ENCODE measurements at places on chromosomes 7 and 10.

DNA sequence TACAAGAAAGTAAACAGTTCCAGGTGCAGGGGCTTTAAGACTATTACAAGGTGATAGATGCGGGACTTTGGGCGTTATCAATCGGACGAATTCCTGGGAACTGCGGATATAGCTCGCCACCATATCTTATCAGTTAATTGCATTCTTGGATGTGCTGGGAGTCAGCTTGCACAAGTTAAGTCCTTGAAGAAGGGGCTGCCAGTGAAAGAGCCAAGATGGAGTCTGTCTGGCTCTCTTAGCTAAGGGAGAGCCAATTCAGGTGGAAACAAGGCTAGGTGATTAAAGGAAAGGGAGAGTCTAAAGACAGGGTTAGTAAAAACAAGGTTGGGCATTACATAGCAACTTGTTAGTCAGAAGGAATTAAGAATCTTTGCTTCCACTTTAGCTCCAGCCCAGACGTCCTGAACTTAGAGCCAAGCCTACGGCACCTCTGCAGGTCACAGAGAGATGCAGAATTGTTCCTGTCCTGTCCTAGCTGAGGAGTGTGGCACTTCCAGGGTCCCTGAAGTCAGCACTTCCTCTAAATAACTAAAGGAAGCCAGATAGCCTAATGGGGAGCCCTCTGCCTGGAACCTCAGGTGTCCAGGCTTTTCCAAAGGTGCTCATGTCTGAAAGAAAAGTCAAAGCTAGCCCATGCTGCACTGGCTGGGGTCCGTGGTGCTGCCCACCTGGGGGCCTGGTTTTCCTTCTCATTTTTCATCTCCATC is 17.3 kb downstream of the ZC3HAV1 start:
- DNase-seq = no peak

DNA sequence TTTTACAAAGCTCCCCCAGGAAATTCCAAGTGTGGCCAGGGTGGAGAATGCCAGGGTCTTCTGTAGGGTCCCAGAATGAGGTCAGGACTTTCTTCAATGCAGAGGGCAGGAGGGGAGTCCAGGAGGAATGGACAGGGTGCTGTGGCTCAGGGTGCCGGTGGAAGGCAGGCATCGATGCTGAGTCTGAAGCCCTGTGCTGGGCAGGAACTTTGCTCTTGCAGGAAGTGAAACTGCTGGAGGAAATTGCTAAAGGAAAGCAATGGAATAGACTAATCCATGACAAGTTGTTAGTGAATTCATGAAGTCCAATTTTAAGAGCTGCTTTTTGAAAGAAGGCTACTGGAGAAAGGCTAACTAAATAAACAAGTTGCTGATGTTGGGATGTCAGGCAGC is 14.8 kb downstream of the PTPRE start:
- no peak for DNase-seq

GRCh38 chr7:27689591-27690164 is 27.0 kb upstream of the HIBADH start:
- DNase-seq = peak; percentile 46

DNA sequence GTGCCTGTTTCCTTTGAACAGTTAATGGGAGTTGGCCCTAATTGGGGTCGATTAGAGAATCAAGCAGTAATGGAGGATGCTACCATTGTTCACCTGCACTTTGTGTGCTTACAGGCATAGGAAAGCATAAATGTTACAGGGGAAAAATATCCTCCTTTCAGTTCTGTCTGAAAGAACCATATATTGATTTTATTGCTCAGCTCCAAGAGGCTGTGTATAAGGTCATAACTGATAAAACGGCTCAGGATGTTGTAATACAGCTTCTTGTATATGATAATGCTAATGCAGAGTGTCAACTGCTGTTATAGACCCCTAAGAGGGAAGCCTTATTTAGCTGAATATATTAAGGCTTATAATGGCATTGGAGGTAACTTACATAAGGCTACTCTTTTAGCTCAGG is 32.9 kb upstream of the AKR1C2 start:
- DNase-seq = no peak

GRCh38 chr10:132942101-132943057 is at the start of gene CFAP46:
TSS of gene CFAP46 (minus strand) at chr10:132942570. CDS start at chr10:132942484, 86 bp downstream.
- peak; percentile 16 for DNase-seq

DNA sequence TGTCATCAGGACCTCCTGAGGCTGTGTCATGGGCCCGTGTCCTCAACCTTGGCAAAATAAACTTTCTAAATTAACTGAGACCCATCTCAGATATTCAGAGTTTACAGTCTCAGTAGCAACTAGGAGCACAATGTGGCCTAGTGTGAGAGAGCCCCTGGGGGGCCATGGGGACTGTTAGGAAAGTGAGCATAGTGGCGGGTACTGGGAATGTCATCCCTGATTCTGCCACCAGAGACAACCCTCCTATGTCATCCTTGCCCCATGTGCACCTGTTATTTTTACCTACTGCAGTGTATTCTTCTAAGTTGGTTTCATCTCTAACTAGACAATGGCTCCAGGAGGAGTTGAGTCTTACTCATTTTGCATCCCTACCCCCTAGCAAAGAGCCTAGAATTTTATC is 78.6 kb downstream of the CCDC71L start:
- DNase-seq = no peak

DNA sequence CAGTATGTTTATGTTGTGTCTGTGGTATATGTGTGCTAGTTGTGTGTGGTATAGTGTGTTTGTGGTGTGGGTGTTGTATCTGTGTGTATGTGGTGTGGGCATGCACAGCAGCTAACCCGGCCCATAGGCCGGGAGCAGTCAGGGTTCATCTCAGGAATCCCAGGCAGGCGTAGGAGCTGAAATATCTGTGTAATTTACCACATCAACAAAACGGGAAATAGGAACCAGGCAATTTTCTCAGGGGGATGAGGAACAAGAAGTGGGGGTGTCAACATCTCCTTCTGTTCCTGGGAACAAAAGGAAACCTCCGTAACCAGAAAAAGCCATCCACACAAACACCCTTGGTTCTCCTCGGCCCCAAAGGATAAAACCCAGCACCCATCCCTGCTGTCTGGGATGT is 24.5 kb upstream of the ZNF488 start:
- DNase-seq = no peak

- DNase-seq = no peak
These were observed 25.1 kb downstream of the PARD3 start for GRCh38 chr10:34789966-34790506.

DNA sequence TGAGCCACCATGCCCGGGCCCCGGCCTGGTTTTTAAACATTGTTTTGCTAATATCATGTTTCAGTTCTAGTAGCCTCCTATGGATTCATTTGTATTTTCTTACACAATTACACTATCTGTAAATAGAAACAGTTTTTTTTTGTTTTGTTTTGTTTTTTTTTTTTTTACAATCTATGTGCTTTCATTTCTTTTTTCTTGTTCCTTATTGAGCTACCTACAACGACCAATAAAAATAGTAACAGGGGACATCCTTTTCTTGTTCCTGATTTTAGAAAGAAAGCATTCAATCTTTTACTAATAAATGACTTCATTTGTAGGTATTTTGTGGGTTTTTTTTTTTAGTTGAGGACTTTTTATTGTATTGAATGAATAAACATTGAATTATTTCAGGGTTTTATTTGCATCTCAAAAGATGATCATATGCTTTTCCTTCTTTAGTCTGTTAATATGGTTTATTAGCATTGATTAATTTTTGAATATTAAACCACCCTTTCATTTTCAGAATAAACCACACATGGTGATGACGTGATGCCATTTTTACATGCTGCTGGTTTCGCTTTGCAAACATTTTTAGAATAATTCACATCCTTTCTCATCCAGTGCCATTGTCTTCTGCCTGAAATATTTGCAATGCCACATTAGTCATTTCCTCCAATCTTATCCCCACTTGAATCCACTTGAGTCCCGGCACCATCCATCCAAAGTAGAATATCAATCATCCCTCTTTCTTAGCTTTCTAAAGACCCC is 18.1 kb upstream of the AKR1E2 start:
- DNase-seq = peak; percentile 96

DNA sequence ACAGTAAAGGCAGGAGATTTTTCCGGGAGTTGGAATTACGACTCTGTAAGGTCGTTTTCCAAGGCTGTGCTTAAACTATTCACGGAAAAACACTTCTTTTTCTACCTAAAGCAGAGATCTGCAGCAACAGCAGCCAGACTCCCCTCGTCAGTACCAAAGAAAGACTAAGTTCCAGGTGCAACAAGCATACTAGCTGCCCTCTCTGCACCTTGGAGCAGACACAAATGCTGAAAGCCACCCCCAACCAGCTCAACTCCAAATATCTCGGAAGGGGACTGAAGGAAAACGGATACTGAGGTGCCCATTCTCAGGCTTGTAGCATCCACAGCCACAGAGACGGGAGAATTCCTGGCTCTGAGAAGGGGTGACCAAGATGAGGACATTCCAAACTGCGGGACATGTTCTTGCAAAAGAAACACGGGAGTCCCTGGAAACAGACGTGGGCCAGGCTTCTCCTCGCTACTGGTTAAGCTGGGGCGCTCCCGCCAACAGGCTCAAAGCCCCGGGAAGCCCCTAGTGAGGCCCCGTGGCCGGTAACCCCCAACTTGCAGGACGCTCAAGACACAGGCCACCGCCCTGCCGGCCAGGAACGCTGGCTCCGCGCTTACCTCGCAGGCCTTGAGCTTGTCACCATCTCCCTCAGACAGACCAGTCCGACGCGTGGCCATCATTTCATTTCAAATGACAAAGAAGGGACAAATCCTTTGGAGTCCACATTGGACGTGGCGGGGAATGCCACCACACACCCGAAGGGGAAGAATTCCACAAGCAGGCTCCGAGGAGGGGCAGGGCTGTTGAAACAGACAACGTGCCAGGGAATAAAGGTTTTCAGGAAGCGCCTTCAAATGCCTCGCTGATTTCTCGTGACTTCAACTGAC is 2.2 kb downstream of the ARHGAP21 start:
- no peak for DNase-seq

DNA sequence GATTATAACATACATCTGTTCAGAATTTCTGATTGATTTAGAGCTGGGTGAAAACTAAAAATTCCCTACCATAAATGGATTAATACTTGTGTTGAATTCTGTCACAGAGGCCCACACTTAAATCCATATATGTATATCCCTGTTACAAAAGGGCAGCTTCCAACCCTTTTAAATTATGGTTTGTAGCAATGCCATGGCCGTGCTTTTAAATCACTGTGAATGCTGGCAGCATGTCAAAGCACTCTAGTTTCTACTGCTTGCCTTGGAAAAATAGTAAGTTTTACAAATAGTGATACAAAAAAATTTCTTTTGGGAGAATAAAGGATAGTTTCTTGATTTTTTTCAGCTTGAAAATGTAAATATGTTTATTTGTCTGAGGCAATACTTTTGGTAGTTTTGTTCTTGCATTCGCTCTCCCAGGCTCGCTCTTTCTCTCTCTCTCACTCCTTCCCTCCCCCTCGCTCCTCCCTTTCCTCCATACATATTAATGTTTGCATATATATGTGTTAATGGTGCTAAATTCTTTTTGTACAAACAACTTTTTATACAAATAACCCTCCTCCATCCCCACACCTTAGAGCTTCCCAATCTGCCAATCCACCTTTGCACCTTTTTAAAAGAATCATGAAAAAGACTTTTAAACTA is 29.8 kb downstream of the TES start:
- DNase-seq = no peak

DNA sequence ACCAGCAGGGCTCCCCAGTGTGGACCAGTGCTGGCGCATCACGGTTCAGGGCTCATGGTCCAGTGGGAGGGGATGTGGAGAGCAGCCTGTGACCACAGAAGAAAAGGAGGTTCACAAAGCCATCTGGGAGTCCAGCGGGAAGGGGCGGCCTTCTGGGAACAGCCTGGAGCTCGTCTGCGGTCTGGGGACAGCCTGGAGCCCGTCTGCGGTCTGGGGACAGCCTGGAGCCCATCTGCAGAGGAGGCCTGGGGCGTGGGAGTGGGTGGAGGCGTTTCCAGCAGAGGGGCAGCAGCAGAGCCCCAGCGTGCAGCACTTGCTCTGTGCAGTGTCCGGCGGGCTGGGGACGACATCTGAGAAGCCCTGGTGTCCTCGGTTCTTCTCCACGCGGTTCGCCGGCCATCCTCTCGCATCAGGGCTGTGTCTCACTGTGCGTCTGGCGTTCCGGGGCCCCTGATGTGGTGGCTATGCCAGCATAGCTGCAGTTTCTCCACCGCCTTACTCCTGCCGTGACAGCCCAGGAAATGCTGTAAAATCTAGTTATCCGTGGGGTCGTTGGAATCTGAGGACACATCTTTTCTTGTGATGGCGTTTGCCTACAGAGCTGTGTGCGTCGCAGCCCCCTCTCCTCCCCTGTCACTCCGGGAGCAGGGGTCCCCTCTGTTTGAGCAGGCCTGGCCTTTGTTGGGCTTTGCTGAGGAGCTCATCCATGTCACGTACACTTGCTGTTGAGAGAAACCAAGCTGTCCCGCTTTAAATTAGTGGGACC is 104.6 kb downstream of the INPP5A start:
- DNase-seq = no peak

- no peak for DNase-seq
These were observed 33.2 kb downstream of the BNIP3 start for GRCh38 chr10:131948501-131948900.

DNA sequence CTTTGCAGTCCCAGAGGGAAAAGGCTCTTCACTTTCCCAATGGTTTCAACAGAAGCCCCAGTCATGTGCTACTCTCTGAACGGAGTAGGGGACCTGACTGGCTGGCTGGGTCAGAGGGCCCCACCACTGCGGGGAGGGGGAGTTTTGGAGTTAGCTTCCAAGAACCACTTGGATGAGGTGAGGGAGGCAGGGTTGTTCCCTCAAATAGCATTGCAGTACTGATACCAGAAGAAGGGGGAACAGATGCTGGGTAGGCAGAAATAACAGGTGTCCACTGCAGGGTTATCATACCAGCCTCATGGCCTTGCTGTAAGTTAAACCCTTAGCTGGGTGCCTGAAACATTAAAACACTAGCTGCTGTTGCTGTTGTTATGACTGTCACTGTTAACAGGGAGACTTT is 131.3 kb downstream of the UBE2H start:
- DNase-seq = no peak

Measured in A172 (cell line).